ENCODE measurements at places on chromosomes 7 and 10.

DNA sequence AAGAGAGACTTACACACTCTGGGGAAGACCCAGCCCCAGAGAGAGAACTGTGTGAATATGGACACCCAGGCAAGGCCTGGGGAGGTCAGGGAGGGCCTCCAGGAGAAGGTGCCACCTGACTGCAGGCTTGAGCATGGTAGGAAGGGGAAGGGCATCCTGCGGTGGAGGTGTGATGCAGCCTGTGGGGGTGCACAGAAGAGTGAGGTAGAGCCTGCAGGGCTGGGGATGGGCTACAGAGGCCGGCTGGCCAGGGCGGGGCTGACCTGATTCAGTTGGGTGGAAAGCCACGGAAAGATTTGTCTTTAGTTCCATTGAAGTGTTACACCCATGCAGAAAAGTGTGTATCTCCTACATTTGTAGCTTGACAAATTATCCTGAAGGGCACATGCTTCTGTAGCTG lies 47.6 kb downstream of the ZMIZ1 start:
- no peak for DNase-seq

- DNase-seq = no peak
Observed at GRCh38 chr7:99448855-99449254, 10.1 kb downstream of the CPSF4 start.

DNA sequence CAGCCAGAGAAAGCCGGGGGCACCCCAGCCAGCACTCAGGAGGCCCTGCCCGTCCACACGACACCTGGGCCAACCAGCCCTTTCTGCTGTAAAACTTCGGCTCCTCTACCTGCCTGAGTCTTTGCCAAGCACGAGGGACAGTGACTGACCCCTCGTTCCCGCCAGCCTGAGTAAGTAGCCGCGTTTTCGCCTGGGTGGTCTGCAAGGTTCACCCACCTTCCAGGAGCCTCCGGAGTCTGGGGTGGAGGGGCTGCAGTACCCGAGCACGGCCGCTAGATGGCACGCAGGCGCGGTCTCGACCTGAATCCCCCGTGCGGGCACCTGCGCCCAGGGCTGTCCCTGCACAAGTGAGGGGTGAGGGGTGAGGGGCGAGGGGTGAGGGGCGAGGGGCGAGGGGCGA lies 192.7 kb downstream of the PTPRN2 start:
- no peak for DNase-seq

DNA sequence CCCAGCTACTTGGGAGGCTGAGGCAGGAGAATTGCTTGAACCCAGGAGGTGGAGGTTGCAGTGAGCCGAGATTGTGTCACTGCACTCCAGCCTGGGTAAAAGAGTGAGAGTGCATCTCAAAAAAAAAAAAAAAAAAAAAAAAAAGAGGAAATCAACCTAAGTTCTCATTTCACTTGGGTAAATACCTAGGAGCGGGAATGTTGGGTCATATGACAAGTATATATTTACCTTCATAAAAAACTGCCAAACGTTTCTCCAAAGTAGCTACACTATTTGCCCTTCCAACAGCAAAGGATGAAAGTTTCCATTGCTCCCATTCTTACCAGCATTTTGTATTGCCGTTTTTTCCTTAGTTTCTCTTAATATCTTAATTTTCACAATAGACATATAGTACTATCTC lies 9.8 kb downstream of the P4HA1 start:
- no peak for DNase-seq

DNA sequence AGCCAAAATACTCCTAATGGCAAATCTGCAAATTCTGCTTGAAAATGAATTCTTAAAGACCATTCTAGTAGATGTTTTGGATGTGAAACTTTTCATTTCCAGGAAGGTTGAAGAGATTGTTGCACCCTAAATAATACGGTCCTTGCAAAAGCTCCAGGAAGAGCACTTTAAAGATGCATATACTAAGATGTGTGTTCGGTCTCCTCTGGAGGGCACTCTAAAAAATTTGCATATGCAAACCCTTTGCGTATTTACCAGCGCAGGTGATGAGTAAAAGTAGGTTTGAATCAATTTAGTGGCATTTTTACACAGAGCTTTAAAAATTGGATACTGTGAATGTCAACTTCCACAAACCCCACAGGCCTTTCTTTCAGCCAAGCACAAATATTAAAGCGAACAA lies 378.1 kb upstream of the SORCS1 start:
- no peak for DNase-seq

GRCh38 chr10:4434516-4435071 lies 391.4 kb upstream of the AKR1E2 start:
- no peak for DNase-seq

DNA sequence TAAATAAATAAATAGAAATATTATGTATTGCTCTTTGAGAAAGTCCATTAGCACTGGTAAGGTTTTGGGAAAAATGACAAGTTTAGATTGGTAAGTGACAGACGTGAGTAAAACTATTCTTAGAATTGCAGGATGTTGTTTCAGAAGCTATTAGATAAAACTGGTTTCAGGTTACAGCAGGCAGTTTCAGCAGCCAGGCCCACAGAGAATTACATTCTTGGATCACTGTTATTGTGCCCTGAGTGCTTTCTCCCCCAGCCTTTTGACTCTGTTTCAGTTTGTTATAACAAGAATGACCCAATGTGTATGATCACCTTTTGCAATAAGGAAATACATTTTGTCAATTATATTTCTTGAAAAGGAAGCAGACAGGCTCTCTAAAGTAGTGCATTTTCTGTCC lies 86.5 kb downstream of the DKK1 start:
- no peak for DNase-seq

- DNase-seq = no peak
Observed at GRCh38 chr10:69466689-69467088, 15.4 kb downstream of the TSPAN15 start.

DNA sequence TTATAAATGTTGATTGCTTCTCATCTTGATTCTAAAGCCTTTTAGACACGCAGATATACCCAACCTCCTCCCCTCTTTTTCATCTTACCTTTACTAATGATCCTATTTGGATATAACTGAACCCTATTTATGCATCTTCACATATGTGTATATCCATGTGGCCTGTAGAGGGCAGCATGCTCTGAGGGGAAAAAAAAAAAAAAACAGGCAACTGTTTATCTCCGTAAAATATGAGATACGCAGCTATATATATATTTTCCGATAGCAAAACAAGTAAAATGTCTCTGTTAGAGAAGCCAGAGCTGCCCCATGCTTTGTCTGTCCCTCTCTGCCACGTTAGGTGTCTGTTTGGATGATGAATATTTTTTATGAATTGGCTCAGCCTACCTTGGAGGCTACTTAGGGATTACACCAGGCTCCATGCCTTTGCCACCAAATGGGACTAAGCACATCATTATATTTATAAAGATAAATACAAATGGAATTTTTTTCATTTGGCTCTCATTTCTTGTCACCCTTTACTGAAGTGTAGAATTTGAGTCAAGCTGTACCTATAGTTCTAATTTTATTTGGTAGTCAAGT lies 174.8 kb upstream of the FZD1 start:
- DNase-seq = no peak

DNA sequence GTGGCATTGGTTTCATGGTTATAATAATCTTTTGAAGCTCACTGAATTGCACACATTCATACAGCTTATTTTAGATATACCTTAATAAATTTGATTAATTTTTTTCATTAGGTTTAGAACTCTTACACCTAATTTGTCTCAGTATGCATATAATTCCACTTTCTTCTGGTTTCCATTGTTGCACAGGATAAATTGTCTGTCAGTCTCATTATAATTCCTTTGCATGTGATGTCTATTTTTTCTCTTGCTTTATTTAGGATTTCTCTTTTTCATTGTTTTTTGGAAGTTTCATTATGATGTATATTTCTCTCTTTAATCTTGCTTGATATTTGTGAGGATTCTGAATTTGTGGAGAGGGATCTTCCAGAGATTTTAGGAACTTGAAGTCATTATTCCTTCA lies 84.7 kb downstream of the ARL5B start:
- no peak for DNase-seq

DNA sequence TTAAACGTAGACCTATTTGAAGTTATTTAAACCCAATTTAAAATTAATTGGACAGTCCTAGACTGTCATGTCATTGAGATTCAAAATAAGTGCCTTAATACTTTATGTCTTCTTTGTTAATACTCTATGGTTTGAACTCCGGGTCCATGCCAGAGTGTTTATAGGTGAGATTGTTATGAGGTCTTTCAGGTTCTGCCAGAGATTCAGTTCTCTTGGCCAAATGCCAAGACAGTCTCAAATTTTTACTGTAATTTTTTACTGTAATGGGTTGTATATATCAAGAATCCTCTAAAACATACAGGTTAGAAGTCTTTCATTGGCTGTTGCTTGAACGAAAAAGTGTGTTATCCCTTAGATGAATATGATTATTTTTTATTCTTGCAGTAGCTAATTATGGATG lies 3.9 kb downstream of the ADD3 start:
- DNase-seq = no peak

- no peak for DNase-seq
Observed at GRCh38 chr7:132133501-132133900, 442.8 kb downstream of the PLXNA4 start.

- no peak for DNase-seq
Observed at GRCh38 chr10:50421026-50421719, 169.9 kb upstream of the ASAH2 start.

- DNase-seq = no peak
Observed at GRCh38 chr10:87761153-87761552, 56.9 kb downstream of the ATAD1 start.

DNA sequence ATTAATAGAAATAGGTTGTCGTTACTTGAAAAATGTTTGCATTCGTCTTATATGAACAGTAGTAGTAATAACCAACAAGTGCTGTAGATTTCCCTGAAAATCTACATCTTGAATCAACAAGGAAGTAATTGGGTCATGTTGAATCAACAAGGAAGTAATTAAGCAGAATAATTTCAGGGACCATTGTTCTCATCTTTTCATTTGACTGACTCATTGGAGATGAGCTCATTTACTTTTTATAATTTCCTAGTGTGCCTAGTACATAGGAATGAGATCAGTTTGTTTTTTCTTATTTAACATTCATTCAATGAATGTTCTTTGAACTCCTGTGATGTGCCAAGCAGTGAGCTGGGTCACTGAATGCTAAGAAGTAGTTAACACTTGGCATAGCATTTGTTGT lies 8.2 kb downstream of the CLDN12 start:
- DNase-seq = no peak

GRCh38 chr10:80484243-80484642 lies 30.1 kb downstream of the TSPAN14 start:
- DNase-seq = no peak

GRCh38 chr7:112788778-112789343 lies 1.3 kb downstream of the TMEM168 start:
- DNase-seq = no peak

DNA sequence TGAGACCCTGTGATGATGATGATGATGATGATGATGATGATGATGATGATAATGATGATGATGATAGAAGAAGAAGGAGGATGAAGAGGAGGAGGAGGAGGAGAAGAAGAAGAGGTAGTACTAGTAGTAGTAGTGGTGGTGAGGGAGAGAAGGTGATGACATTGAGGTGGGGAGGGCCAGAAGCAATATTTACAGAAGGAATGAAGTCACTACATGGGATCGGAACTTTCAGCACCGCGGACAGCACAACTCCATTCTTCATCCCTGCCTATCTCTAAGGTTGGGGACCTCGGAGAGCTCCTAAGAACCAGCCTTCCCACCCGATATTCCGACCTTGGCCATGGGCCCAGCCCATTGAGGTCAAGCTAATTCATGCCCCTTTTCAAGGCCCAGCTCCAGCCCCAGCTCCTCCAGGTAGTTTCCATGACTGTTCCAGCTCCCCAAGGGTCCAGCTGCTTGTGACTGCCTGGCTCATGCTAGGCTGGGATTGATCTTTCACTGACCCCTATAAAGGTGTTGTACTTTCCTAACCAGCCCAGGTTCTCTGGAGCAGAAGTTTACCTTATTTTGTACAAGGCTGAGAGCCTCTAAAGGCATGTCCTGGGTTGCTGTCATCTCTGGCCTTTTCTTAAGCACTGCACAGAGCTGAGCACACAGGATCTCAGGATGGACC lies 10.3 kb downstream of the CRHR2 start:
- DNase-seq = no peak

DNA sequence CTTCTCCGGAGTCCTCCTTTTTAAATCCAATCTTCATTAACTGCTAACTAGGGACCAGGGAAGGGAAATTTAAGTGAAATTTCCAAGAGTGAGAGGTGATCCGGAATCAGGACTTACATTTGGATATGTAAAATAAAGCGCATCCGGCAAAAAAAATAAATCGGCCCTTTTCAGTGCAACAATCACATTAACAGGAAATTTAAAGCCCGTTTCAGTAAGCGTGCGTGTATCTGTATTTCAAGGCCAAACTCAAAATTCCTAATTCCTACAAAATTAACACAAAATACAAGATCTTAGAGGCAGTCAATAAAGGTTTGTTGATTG lies 771 bp downstream of the DNAJC9 start:
- DNase-seq = no peak

- no peak for DNase-seq
Observed at GRCh38 chr7:8594115-8594514, 160.7 kb downstream of the NXPH1 start.

DNA sequence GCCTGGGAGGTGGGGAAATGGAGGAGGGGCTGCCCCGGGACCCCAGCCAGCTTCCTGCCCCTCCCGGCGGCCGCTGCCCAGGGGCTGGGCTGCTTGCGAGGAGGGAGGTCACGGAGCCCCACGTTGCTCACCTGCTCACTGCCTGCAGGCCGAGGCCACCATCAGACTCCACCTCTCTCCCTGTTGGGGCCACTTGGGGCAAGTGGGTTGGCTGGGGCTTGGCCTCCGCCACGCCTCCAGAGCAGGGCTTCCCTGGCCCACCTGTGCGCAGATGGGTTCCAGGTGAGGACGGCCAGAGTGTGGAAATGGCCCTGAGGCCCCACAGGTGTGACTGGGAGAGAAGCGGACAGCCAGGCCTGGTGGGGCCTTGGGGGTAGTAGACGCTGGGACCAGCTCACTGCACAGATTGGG lies 82.8 kb upstream of the DIP2C start:
- DNase-seq = no peak

DNA sequence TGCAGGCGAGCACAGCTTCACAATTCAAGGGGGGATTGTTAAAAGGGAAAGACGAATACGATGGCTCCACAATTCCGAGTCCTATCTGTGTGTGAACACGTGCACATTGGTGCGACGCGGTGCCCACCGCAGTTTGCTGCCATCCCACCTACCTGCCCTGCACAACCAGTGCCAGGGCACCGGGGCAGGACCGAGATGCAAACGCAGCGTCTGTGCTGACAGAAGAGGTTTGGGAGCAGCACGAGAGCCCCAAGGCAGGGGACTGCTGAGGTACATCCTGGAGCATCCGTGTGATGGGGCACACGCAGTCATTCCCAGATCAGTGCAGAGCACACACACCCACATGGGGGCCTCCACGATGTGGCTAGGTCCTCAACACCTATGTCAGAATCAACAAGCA lies 221.3 kb downstream of the DNAJB6 start:
- DNase-seq = no peak

- no peak for DNase-seq
Observed at GRCh38 chr10:94155722-94156271, 162.1 kb downstream of the PLCE1 start.

- peak; percentile 22 for DNase-seq
Observed at GRCh38 chr7:128197589-128197988, 43.5 kb upstream of the LEP start.

- no peak for DNase-seq
Observed at GRCh38 chr7:1151156-1151555, 8.8 kb downstream of the ZFAND2A start.

- DNase-seq = peak; percentile 40
Observed at GRCh38 chr7:132614428-132615318, 38.4 kb upstream of the PLXNA4 start.

Data from left lobe of liver (tissue), 2 donors.